ENCODE measurements at places on chromosomes 4 and X.

GRCh38 chr4:35500812-35501211, 743.5 kb downstream of the ARAP2 start:
- no peak for DNase-seq

DNA sequence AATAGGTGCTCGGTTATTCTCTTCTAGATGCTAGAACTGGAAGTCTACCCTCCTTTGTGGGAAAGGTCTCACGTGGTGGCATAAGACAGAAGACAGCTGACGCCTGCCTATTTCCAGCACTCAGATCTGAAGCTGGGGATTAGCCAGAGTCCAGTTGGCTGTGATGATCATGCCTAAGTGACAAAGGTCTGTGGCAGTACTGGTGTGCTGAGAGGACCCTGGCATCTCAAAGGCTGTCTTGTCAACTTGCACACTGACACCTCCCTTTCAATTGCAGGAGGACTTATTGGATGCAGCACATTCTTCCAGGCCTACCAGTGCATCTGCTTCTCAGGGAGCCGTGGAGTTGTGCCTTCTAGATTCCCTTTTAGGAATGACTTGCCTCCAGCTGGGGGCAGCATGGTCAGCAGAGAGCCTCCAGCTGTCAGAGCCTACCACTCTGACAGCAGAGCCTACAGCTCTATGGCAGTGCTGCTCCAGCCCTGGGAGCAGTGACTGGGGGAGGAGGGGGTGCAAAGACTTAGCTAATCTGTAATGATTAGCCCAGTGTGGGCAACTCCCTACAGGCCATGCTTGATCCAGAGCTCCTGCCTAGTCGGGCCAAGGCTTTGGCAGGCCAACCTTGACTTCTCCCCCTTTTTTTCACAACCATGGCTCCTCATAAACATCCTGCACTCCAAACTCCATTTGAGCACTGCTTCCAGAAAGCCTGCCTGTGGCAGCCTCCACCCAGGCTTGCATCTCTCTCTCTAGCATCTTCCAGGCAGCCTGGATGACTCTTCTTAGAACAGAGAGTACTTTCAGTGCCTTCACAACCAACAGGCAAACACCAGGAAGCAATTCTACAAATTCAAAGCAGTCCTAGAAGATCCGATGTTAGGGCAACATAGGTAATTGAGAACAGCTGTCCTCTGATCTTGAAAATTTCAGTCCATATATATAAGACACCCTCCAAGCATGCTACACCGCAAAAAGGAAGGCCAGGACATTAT, 13.8 kb upstream of the FGFBP2 start:
- DNase-seq: no peak

DNA sequence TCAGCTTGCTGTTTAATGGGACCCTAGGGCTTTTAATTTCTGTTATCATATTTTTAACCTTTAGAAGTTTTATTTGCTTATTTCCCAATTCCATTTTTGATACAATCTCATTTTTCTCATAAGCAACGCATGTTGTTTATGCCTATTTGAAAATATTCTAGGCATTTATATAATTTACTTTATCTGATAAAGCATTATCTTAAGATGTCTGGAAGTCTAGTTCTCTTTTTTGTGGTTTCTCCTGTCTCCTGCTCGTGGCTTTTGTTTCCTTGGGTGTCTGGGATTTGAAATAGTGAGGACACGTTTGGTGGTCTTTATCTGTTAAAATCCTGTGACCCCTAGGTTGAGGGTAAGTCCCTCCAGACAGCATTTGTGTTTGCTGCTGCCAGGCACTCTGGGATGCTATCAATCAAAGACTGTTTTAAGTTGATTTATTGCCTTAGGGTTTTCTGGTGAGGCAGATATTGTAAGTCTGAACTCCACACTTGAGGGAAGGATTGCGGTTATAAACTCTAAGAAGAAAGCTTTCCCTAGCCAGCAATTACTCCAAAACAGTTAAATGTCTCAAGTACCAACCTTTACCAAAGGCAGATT, 208.0 kb downstream of the PRDM5 start:
- DNase-seq: no peak

DNA sequence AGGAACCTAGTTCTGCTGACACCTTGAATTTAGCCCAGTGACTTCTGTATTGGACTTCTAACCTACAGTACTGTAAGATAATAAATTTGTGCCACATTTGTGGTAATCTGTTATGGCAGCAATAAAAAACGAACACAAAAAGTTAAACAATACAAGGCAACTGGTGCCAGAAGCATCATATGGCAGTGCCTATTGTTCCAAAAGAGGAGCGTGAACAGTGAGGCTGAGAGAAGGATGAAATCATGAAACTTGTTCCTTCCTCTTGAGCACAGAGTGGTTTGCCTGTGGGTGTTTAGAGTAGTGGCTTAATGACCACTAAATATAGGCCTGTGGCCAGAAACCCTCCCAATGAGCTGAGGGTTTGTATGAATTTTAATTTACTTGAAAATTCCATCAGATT, 69.7 kb upstream of the PGRMC2 start:
- no peak for DNase-seq

GRCh38 chrX:14274691-14275090, 245.0 kb upstream of the GEMIN8 start:
- no peak for DNase-seq

DNA sequence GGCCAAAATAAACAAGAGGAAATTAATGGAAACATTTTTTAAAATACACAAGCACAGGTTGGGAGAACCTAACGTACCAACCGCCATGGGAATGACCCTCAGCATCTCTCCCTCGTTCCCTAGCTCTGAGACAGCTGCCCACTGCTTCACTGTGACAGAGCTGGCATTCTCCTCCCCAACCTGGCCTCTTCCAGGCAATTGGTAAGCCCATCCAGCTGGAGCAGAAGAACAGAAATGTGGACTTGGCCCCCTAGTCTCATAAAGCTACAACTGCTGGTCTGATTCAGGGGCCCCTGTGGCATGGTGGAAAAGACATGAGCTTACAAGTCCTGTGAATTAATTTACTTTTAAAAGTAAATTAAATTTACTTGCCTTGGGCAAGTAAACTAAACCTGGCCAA, 245.1 kb downstream of the PTTG2 start:
- no peak for DNase-seq

DNA sequence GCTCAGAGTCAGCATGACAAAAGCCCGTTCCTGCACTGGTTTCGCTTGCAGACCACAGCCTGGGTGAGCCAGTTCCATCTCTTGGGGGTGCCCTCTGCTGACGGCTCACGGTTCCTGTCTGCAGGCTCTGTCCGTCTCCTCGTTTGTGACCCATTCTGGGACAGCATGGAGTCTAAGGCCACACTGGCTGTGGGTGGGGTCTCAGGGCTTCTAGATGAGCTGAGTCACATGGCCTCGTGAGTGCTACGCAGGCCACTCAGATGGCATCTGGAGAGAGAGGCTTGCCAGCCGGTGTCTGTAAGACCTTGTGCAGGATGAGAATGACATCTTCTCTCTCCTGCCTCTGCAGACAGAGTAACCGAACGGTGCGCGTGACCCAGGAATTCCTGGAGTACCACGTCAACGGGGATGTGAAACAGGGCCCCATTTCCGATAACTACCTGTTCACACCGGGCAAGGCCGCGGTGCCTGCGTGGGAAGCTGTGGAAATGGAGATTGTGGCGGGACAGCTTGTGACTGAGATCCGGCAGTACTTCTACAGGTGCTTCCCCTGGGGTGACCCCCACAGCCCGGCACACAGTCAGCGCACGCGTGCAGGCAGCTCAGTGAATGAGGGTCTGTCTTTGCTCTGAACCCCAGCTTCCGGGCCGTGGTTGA, 31.6 kb upstream of the MRFAP1 start:
- DNase-seq: no peak

DNA sequence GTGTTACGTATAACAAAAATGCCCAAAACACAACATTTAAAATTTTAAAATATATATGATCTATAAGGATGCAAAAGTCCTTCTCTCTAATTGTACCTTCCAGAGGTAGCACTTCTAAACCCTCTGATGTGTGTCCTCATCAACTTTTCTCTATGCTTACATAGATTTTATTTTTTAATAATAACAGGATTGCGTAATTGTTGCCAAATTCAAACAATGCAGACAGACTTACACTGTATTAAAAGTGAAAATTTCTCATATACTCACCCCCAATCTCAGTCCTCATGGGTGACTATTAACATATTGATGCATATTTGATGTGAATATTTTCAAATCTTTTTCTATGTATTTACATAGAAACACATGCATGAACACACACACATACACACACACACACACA, 144.0 kb downstream of the RBMX2 start:
- DNase-seq: no peak

DNA sequence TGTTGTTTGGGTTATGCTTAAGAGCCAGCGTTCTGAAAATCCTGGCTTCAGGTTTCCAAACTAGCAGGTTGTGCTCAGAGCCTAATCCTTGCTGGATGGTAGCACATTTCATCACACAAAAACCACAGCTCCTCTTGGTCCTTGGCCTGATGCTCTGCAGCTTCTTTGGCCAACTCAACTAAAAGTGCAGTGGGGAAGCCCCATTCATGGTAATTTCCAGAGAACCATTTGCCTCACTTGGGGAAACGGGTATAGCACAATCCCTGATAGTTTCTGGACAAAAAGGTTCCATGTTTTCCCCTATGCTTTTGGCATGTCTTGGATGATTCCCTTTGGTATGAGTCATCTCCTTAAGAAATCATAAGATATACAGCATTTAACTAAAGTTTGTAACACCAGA, 78.7 kb downstream of the SYNPO2 start:
- no peak for DNase-seq

- DNase-seq: no peak
Measured at GRCh38 chr4:75655562-75655961, 17.6 kb downstream of the G3BP2 start.

GRCh38 chr4:109495514-109495913, 61.9 kb downstream of the SEC24B start:
- no peak for DNase-seq

- DNase-seq: no peak
Measured at GRCh38 chr4:78058591-78059523, 1.7 kb downstream of the FRAS1 start.

- DNase-seq: no peak
Measured at GRCh38 chr4:130574215-130574614, 1478.3 kb downstream of the C4orf33 start.

- DNase-seq: no peak
Measured at GRCh38 chrX:18674417-18674787, 2.5 kb upstream of the RS1 start.

- DNase-seq: no peak
Measured at GRCh38 chr4:161817914-161818313, 345.9 kb downstream of the FSTL5 start.

- no peak for DNase-seq
Measured at GRCh38 chr4:141768954-141769353, 132.6 kb downstream of the IL15 start.

GRCh38 chrX:1361275-1361674, 24.7 kb downstream of the IL3RA start:
- no peak for DNase-seq

DNA sequence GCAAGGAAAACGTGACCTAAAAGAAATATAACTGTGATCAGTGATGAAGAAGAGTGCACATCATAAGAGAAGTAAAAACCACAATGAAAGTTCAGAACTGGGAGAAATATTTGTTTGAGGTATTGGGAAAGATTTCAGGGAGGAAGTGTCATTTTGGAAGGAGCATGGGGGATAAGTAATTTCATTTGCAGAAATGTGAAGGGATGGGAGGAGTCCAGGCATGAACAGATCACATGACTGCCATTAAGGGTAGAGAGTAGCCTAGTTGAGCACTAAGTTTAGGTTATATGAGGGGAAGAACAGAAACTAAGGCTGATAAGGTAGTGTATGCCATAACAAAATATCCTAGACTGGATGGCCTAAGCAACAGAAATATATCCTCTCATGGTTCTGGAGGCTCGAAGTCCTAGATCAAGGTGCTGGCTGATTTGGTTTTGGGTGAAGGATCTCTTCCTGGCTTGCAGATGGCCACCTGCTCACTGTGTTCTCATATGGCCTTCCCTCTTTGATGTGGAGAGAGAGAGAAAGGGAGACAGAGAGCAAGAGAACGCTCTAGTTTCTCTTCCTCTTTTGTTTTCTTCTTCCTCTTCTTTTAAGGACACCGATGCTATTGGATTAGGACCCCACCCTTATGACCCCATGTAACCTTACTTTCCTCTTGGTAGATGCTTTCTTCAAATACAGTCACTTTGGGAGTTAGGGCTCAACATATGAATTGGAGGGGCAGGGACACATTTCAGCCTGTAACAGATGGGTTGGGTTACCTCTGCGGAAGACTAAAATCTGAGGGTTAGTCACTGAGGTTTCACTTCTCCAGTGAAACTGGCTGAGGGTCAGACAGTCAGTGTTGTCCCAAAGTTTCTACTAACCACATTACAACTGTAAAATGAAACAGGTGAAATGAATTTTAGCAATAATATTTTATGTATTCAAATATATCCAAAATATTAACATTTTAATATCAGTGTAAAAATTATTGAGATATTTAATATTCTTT, 77.9 kb downstream of the EGF start:
- DNase-seq: peak; percentile 96

GRCh38 chr4:4383085-4383484, 3.8 kb upstream of the NSG1 start:
- DNase-seq: no peak

- DNase-seq: no peak
Measured at GRCh38 chrX:114134465-114134864, 449.4 kb upstream of the HTR2C start.

DNA sequence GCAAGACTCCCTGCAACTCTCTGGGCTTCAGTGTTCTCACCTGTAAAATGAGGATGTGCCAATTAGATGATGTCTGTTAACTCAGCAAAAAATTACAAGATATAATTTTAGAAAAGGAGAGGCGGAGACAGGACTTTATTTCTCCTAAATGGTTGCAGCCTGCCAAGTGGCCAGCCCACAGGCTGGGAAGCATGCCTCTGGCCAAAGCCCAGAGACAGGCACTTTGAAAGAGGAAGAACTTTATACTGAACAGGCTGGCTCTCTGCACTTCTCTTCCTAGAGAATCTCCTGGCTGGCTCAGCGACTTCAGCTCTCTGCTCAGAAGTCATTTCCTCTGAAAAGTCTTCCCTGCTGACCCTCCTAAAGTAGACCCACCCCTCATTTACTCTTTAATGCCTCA, 3.7 kb downstream of the PRDM5 start:
- DNase-seq: no peak

DNA sequence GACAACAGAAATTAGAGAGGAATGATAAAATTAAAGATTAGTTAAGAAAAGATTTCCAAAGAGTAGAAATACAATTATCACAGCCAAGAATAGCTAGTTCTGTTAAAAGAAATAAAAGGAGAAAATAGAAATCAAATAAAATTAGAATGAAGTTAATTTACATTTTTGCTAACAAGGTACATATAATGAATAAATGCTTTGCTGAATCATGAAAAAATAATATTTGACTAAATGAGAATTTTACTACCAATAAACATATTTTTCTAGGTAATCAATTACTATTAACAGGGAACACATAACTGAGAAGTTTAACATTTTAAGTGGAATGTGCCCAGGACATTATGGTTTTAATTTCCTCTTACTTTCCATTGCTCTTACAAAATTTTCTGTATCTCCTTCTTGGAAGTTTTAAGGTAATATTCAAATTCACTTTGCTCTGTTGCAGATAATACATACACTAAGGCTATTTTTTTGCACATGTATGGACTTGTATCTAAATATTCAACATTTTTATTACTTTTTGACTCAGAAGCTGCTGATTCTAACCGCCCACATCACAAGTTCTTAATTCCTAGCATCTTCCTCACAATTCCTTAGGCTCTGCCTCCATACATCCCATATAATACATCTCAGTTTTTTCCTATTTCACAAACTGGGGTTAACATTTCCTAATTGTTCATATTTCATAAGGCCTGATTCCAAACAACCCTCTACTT, 870.7 kb upstream of the INTU start:
- no peak for DNase-seq

GRCh38 chr4:93302310-93302709, 526.2 kb upstream of the ATOH1 start:
- DNase-seq: no peak

- DNase-seq: no peak
Measured at GRCh38 chr4:20926529-20926928, 226.3 kb downstream of the PACRGL start.

Data from NAMALWA (cell line).